ENCODE measurements at places on chromosomes 16 and 17. TPM values are rescaled to one million over a fixed set of nuclear protein-coding genes. Genes with fewer than 3 reads are reported as not detected.

The ZNF423 gene
- total RNA-seq, result 0.17 TPM

The ITGAL gene
- not detected for total RNA-seq

The C1QL1 gene
- total RNA-seq, result 1.3 TPM

The G6PC1 gene
- not detected for total RNA-seq

The ST6GALNAC1 gene
- not detected for total RNA-seq

The CPNE7 gene
- 53.0 TPM for total RNA-seq

The SPATA32 gene
- total RNA-seq, result not detected

The EPX gene
- not detected for total RNA-seq

The GAS2L2 gene
- not detected for total RNA-seq

The MMP2 gene
- 1,311 TPM for total RNA-seq

- peak; percentile 69 for DNase-seq
Measured at GRCh38 chr17:42683407-42684034, 1.2 kb downstream of the CNTNAP1 start.

- no peak for DNase-seq
Measured at GRCh38 chr16:62638324-62638911, 602.2 kb upstream of the CDH8 start.

- DNase-seq, result no peak
Measured at GRCh38 chr17:50035421-50035879, 20.5 kb upstream of the ITGA3 start.

DNA sequence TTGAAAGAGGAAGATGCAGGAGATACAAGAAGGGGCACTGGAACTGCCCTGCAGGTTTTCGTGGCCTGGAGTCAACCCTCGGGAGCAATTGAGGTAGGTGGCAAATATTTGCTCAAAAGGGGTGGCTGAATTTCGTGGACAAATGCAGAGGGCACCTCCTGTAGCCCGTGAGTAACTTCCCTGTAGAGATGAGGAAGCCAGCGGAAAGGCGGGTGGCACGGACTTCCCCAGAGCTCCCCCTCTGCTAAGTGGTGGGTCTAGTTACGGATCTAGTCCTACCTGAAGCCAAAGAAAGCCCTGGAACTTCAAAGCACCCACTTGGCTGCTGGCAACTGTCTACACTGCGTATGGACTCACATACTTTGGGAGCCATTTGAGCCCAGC lies 1.0 kb upstream of the ATP2C2 start:
- no peak for DNase-seq

- DNase-seq, result peak; percentile 8
Measured at GRCh38 chr16:81885976-81886586, 107.0 kb downstream of the PLCG2 start.

DNA sequence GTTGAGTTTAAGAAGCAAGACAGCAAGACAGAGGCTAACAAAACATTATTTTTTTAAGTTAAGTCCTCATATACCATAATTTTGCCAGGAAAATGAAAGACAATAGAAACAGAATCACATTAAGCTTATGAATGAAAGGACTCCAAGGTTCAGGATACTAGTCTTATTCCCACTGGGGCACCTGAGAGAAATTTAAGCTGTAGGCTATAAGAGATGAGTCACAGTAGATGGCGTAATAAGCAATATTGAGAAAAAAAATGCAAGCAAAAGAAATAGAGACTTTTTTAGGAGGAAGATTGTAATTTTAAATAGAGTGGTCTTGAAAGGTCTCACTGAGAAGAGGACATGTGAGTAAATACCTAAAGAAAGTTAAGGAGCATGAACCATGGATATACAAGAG lies 57.1 kb upstream of the KIF2B start:
- peak; percentile 6 for DNase-seq

DNA sequence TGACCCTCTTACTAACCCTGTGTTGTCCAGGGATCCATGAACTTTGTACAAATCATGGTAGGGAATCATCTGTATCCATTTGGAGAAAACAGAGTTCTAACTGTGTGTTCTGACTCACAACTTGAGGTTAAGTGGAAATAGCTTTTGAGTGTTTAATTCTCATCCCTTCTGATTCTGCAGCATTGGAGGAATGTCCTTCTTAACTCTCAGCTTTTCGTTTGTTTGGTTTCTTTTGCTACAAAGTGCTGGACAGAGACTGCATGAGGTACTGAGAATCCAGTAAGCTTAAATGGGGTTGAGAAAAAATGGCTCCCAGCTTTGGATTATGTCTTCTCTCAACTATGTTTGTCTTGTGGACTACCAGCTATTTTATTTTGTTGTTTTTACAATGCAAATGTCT lies 352.1 kb upstream of the KIF2B start:
- peak; percentile 33 for DNase-seq

DNA sequence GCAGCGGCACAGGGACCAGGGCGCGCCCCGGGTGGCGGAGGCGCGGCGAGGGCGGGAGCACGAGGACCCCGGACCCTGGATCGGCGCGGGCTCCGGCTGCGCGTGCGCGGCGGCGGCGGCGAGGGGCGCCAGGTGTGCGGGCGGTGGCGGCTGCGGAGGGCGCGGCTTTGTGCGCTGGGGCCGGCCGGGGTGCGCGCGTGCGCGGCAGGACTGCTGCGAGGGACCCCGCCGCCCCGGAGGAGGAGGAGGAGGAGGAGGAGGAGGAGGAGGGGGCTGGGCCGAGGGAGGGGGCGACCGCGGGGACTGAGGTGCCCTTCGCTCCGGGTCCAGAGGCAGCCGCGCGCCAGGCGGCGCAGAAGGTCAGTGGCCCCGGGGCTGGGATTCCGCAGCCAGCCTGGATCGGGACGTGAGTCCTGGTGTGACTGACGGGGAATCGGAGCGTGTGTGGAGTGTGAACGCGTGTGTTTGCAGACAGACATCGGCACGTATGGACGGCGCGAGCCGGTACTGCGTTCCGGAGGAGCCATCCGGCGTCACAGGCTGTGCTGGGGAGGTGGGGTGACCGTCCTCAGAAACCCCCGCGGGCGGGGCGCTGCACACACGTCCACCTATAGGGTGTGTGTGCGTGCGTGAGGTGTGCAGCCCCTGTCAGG lies 19.5 kb upstream of the RAP1GAP2 start:
- DNase-seq, result no peak

DNA sequence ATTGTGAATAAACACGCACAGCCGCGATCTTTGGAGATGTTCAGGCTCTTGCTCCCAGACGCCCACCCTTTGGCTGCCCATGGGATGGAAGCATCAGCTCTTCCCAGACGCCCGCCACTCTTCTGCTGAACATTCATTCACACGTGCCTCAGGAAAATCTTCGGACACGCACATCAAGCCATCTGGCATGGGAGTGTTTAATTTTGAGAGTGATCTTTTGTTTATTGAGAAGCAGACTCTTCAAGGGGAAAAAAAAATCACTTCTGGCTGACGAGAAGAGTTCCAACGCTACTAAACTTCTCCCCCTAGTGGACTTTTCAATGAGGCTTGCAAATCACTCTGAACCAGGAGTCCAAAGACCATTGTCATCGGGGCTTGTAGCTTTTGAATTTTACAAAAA lies 62.0 kb upstream of the NUDT7 start:
- peak; percentile 73 for DNase-seq

GRCh38 chr16:58085584-58086251 lies 43.5 kb downstream of the CFAP20 start:
- no peak for DNase-seq

- DNase-seq, result no peak
Measured at GRCh38 chr17:32533296-32533695, 46.5 kb downstream of the CDK5R1 start.

DNA sequence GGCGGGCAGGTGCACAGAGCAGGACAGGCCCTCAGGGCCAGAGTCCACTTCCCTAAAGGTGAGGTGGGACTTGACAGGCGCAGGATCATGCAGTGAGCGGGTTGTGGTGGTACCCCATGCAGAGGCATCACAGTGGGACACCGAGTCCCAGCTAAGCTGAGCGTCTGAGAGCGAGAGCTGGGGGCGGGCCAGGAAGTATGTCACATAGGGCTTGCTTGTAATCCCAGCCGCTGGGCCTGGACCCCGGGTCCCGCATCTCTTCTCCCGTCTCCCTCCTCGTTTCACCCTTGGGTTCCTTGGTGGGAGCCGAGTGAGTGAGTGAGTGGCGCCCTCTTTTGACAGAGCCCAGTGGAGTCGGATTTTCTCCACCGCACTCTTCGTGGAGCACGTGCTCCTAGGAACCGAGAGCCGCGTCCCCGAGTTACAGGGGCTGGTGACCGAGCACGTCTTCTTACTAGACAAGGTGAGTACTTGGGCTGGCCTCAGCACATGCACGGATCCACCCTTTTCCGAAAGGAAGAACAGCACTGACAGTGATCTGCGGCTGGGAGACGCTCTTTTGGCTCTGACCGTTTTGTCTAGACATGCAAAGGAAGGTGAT lies 50.8 kb upstream of the ENDOV start:
- DNase-seq, result peak; percentile 11

DNA sequence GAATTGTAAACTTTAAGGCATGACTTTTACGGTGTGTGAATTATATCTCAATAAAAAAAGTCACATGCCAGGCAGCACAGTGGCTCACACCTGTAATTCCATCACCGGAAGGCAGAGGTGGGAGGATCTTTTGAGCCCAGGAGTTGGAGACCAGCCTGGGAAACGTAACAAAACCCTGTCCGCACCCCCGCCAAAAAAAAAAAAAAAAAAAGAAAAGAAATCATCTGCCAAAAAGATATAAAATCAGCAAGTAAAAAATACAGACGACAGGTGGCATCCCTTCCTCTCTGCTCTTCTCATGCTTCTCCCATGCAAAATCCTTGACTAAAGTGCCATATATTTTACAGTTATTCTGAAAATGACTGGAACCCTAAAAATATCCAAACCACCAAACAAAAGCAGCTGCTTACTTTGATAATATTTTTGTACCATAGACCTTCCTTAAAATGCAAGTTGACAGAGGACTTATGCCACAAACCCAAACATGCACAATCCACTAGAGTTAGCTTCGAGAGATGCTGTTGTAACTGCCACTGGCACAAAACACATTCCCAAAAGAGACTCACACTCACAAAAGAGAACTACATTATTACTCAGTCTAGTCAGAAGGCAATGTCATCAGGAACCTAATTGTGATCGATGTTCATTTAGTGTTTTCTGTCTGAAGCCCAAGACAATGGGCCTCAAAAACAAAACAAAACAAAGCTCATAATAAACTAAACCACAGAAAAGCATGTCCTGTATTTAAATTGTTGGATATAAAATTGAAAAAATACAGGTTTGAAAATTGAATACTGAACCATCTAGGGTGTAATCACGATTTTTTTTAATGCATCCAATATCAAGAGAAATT lies 2.4 kb downstream of the CRLF3 start:
- no peak for DNase-seq

- DNase-seq, result peak; percentile 98
Measured at GRCh38 chr17:55726440-55726839, 3.8 kb upstream of the TMEM100 start.

DNA sequence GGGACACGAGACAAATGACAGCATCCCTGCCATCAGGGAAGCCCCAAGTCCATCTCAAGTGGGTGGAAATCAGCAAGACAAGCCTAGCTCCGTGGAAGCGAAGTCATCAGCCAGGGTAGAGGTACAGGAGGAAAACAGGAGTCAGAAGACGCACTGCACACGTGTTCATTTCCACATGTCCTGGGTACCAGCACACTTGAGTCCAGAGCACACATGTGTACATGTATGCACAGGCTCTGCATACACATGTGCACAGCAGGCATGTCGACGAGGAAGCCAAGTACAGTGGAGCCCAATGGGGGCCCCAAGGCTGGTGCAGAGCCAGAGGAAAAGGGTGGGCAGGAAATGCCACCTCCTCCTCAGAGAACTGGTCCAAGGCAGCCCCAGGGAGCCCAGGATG lies 75.9 kb downstream of the ZNF423 start:
- no peak for DNase-seq

DNA sequence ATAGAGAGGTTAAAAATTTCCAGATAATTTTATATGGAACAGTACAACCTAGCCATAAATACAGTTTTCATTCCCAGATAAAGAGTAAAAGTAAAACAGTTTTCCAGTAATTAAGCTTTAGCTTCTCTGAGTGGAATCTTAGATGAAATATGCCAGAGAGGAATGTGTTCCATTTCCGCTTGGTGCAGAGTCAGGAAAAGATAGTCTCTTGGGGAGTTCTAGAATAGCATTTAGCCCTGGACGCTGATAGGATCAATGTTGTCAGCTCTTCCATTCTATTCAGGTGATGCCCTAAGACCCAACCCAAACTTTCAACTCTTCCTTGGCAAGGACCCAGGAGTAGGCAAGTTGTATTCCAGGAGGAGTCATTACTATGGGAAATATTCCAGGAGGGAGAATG lies 30.9 kb upstream of the ABCA3 start:
- no peak for DNase-seq

DNA sequence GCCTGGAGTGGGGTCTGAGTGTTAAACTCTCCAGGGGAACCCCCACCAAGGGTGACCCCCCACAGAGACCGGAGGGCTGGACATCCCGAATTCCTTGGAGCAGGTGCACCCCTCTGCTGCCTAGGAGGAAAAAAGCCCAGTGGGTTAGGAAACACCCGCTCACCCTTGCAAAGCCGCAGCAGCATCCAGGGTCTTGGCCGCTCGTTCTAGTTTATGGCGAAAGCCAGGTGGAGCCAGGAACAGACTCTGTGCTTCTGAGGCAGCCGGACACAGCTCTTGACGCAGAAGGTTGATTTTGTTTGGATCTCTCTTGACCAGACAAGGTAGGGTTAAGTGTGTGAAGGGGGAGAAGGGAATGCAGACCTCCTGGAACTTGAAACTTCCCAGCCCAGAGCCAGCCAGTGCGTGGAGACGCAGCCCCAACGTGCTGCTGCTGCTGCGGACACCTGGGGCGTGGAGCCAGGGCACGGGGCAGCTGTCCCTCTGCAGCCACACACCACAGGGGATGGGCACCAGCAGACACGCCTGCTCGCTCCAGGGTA lies 154.5 kb downstream of the LAT start:
- DNase-seq, result no peak

- DNase-seq, result no peak
Measured at GRCh38 chr17:38357486-38358123, 6.0 kb downstream of the SOCS7 start.
